ENCODE measurements at places on chromosomes 6 and 20.

DNA sequence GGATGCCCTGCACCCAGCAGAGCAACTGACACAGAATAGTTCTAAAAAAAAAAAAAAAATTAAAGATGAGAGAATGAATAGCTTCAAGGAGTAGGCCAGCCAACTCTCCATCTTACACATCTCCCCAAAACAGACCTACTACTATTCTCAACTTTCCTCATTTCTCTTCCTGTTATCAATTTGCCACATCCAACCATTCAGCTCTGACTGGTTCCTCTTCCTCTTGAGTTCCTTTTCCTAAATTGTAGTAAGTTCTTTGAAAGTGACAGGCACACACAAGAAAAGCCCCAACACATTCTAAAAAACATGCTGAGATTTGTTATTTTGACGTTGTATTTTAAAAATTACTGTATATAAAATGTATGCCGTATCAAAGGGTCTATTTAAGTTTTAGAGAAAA is 117.2 kb downstream of the PDSS2 start:
- DNase-seq: no peak

- no peak for DNase-seq
Observed at GRCh38 chr6:149478631-149479314, 6.0 kb downstream of the ZC3H12D start.

DNA sequence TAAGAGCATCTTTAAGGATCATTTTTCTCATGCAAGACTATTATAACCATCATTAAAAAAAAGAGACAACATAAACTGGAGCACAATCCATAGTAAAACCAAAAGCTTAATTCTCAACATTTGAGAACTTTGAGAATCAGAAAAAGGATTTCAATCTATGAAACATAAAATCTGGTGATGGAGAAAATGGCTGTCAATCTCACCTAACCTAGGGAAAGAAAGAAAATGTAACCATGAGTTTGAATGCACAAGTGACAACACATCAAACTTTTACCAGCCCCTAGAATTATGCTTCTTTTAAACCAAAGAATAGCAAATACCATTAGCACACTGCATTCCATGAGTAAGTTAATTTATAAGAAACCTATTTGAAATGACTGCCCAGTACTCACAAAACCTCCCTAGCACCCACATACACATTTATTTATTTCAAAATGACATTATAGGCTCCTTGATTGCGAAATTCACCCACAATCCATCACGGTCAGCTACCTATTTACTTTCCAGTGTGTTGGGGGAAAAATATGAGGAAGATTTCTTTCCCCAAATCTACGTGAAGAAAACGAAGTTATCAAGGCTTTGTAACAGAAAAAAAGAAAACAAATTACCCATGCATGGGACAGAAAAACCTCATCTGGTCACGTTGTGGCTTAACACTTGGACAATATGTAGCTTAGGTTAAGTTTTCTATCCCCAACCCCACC is 828 bp downstream of the ASCC3 start:
- no peak for DNase-seq

GRCh38 chr6:163675611-163676010 is 261.1 kb downstream of the QKI start:
- no peak for DNase-seq

GRCh38 chr6:68069921-68070710 is 565.0 kb upstream of the ADGRB3 start:
- DNase-seq: no peak

GRCh38 chr6:137927777-137928218 is 60.7 kb downstream of the TNFAIP3 start:
- DNase-seq: no peak

DNA sequence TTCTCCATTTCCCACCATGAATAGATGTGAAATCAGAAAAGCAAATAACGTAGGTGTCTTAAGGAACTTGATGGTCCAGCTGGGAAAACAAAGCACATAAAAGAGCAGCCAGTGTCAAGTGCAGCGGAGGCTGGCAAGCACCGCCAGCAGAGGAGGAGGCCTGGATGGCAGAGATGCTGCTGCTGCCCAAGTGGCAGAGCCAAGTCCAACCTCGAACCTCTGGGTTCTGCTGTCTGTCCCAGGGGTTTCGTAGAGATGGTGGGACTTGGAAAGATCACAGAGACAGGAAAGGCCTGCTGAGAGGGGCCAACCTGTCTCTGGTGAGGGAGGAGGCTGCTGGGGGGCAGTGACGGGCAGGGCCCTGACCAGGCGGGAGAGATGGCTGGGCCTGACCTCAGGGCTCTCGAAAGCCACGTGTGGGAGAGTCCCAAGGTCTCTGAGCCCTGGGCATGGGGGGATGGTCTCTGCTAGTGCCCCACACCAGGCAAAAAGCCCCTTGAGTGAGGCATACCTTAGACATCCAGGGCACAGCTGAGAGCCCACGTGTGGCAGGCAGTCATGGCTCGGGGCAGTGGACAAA is 77.3 kb downstream of the TCP11 start:
- DNase-seq: no peak

- peak; percentile 43 for DNase-seq
Observed at GRCh38 chr20:43590036-43590391, 723 bp upstream of the IFT52 start.

GRCh38 chr6:51678905-51679620 is 408.4 kb downstream of the PKHD1 start:
- no peak for DNase-seq

DNA sequence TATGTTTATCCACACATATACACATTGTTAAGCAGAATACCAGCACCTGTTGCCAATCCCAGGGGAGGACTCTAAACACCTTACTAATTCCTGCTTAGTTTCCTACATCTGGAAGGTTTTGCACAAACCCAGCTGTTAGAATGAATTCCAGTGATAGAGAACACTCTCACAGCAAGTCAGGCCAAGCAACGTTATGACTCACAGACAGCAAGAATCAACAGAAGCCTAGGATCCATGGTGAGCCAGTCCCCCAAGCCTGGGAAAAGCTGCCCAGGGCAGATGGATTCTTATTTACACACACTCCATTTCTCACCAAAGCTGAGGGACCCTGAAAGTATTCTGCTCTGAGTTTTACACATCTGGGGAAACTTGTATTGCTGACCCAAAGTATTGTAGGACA is 291.7 kb downstream of the SLC35F1 start:
- DNase-seq: no peak

Measured in NCI-H1105 (cell line).